ENCODE measurements at places on chromosomes 3 and 15. TPM values are rescaled to one million over a fixed set of nuclear protein-coding genes. Genes with fewer than 3 reads are reported as not detected.
A peak's percentile ranks its signal among the peaks of the same experiment; 100 is the strongest.

The PDCD6IP gene
- 129 TPM for total RNA-seq

The ITGA11 gene
- 31.4 TPM for total RNA-seq

The IL17RE gene
- 0.58 TPM for total RNA-seq

The ACTRT3 gene
- 0.55 TPM for total RNA-seq

The P3H2 gene
- 0.82 TPM for total RNA-seq

The TM4SF4 gene
- total RNA-seq, result not detected

The ARL14 gene
- not detected for total RNA-seq

The CLSTN2 gene
- total RNA-seq, result 7.0 TPM

GRCh38 chr15:77985031-77985930 lies 92.2 kb downstream of the TBC1D2B start:
- no peak for DNase-seq

- no peak for DNase-seq
These were observed 184.1 kb upstream of the MBNL1 start for GRCh38 chr3:152084441-152085158.

GRCh38 chr3:24368605-24369004 lies 126.0 kb downstream of the THRB start:
- no peak for DNase-seq

DNA sequence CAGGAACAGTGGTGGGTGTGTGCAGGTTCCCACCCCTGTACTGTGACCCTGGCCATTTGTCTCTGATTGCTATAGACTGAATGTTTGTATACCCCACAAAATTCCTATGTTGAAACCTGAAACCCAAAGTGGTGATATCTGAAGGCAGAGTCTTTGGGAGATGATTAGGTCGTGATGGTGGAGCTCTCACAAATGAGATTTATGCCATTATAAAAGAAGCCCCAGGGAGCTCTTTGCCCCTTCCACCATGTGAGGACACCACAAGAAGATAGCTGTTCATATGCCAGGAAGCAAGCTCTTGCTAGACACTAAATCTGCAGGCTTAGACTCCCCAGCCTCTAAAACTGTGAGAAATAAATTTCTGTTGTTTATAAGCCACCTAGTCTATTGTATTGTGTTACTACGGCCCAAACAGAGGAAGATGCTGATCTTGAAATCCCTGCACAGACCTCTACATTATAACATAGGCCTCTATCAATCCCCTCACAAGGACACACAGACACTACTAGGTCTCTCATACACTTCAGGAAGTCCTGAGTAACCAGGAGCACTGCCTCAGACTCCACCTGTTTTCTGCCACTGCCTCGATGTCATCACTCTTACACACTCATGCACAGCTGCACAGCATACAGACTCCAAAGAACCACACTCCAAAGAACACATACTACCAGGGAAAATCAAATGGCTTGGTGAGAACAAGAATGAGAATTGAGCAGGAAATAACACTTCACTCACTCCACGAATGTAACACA lies 14.7 kb downstream of the IGSF11 start:
- no peak for DNase-seq

- DNase-seq, result no peak
These were observed 37.0 kb downstream of the FBXL22 start for GRCh38 chr15:63634154-63634553.

DNA sequence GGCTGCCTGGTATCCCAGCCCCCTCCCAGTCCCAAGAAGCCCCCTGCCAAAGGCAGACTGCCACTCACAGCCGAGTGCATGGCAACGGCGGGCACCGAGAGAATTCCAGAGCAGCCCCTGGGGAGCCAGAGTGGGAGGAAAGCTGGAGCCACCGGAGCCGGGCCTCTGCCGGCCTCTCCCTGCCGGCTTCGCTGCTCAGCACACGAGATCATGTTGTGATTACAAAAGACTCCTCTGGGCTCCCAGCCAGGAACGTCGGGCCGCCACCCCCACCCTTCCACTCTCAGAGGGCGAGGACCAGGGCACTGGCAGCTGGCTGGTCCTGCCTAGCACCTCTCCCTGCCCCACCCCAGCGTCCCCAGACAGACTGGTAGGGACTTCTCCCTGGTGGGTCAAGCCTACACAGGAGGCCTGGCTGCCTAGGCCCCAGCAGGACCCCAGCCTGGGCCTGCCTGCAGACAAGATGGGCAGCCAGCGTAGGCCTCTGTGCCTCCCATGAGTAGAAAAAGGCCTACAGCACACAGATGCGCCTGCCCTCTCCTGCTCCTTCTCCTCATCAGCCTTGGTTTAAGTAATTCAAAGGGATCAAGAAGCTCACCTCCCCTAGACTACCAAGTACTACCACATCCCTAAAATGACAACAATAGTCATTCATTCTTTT lies at the start of gene CCDC9B:
Gene CCDC9B, minus strand, starts transcription at position 200 of the 661 bp plus-strand sequence. Its CDS starts 120 bp downstream, at position 80.
- DNase-seq, result peak; percentile 91

DNA sequence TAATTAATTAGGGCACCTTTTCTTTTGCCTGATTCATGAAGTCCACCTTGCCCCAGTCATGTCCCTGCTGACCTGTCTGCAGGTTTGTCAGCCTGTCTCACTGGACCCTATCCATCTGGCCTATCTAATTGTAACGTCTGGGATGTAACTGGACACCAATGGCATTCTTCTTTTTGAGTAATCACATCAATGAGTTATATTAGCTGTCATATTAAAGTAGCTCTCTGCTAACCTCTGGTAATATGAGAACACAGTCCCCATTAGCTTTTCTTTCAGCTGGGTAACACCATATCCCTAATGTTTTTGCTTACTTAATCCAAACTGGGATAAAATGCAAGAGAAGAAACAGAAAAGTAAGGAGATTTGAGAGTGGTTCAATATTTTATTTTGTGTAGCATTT lies 166.2 kb upstream of the VEPH1 start:
- DNase-seq, result no peak

DNA sequence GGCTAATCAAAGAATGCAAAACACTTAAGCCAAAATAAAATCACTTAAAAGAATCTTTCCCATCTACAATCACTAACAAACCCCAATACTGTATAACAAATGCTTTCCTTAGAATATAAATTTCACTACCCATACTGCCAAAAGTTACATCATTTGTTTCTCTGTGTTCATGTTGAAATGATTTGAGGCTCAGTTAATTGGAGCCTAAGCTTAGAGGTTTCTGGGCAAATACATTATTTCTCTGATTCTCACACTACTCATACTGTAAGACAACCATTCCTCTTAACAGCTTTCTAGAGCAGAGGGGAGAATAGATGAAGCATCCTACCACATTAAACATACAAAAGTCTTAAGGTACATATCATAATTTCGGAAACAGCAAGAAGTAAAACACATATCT lies 2.1 kb downstream of the RIOX2 start:
- DNase-seq, result no peak

GRCh38 chr15:80890341-80891005 lies 99.1 kb downstream of the MESD start:
- DNase-seq, result no peak

DNA sequence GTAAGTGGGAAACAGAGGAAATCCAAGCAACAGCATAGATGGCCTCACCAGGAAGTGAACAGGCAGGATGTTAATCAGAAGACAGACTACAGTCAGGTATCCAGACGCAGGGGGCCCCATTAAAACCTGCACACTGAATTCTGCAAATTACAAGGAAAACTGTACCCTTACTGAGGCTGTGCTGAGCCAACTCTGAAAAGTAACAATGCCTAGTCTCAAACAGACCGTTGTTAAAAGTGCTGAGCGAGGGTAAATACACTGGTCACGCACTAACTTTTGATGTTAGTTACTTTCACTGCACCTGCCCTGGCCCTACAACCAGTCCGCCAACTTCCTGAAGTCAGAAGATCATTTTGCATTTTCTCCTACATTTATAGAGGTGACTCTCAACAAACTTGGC lies 1.0 kb downstream of the TAMM41 start:
- no peak for DNase-seq

GRCh38 chr3:188941103-188941502 lies 230.7 kb upstream of the TPRG1 start:
- no peak for DNase-seq

DNA sequence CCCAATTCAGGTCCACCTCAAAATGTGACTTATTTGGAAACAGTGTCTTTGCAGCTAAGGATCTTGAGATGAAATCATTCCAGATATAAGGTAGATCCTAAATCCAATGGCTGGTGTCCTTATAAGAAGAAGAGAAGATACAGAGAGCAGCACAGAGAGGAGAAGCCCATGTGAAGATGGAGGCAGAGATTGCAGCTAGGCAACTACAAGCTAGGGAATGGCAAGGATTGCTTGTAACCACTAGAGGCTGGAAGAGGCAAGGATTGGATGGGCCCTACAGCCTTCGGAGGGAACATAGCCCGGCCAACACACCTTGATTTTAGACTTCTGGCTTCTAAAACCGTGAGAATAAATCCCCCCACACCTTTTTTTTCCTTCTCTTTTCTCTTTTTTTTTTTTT lies 38.5 kb downstream of the SYN2 start:
- no peak for DNase-seq

GRCh38 chr15:29635513-29636098 lies 186.7 kb downstream of the TJP1 start:
- no peak for DNase-seq

DNA sequence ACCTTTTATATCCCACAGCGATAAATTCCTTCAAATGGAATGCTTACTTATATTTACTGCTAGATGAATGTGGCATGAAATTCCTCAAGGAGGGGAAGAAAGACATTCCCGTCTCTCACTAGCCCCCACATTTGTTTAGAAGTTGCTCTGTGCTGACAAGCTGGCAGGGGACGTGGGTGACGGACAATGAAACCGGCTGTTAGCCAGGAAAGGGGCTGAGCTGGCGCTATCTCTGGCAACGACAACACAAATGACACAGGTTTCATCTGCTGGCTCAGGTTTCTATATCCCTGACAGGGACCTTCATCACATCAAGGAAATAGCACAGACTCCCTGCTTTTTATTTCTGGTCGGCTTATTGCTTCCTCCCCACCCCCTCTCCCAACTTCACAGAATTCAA lies 15.8 kb downstream of the RUVBL1 start:
- DNase-seq, result peak; percentile 36

DNA sequence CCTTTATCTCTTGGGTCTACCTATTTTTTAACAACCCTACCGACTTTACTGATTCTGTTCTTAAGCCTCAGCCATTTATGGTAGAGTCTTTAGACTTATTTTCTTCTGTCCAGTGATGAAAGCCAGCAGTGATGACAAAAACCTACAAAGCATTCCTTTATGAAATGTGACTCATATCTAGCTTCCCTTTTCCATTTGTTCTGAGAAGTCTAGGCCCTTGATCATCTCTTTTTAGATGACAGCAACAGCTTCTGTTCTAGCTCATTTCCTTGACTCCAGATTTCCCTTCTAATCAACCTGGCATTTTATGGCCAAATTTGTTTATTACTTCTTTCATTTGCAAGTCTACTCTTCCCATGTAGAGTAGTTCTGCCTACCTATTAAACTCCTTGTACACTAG lies 36.1 kb downstream of the CFAP44 start:
- DNase-seq, result no peak

DNA sequence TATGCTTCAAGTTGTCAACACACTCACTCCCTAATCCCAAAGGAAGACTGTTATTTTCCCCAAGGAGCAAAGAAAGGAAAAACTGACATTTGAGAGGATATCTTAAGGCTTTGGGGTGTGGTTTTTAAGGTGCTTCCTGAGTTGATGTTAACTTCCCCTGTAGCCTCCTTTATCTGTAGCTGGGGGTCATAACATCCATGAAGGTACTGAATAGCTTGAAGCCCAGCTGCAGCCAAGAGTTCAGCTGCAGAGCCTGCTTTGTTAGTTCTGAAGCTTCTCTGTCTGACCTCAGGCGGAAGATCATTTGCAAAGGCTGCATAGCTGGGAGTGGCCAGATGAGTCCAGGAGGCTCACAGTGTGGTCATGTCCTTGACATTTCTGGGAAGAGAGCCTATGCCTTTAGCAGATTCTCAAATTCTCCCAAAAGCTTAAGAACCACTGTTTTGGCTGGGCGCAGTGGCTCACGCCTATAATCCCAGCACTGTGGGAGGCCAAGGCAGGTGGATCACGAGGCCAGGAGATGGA lies 165.4 kb downstream of the SV2B start:
- DNase-seq, result no peak

GRCh38 chr3:138180375-138181029 lies 5.8 kb upstream of the DBR1 start:
- DNase-seq, result no peak

DNA sequence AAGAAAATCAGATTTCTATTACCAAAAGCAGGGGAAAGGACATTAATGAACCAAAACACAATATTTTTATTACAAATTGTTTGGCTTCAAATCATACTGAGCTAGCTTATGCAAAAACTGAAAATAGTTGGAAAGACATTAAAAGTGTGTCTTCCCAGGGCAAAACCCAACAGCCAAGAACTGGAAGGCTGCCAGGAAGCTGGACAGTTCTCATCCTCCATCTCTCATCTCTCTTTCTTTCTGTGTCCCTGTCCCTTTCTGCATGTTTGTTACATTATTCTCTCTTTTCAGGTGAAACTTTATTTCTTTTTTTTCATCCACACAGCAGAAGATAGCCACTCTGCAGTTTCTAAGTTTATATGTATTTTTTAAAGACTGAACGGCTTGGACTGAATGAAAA lies 41.1 kb upstream of the SNTN start:
- DNase-seq, result no peak

GRCh38 chr3:182760576-182761164 lies 32.6 kb upstream of the ATP11B start:
- DNase-seq, result no peak

GRCh38 chr3:78368636-78369345 lies 1328.9 kb downstream of the ROBO2 start:
- no peak for DNase-seq

GRCh38 chr15:79168922-79169456 lies 78.4 kb upstream of the RASGRF1 start:
- DNase-seq, result peak; percentile 45

DNA sequence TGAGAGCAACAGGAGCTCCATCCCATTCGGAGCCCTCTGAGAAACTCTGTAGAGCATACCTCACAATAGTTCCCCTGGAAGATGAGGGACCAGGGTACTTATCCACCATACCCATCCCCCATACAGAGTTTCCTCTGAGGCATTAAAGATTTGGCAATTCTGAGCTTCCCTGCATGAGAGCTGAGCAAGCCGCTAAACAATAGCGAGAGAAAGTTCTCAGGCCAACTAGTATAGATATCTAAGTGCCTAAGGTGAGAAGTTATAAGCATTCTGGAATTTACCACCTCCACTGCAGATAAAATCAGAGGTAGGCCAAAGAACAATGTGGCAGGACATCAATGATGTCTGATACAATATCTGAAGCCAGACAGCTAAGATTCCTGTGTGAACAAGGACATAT lies 129.1 kb upstream of the MBNL1 start:
- no peak for DNase-seq

DNA sequence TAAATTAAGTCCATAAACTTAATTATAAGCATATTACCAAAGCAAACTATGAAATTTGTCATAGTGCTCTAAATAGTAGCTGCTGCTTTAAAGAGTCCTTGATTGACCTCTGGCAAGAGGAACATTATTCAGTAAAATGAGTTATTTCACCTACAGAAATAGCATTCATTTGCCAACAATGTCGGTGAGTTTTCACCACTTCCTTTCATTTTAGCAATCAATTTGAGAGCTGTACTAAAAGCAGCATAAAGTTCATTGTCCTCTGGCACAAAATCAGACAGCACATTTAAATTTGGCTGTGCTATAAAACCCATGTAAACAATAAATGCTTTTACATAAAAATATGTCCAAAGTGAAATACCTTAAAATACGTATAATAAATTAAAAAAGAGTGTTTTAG lies 1515.7 kb downstream of the SI start:
- DNase-seq, result no peak

All from left ventricle myocardium inferior (tissue), 1 donor.